ENCODE measurements at places on chromosomes 7 and 10.

- DNase-seq: no peak
These were observed 17.4 kb downstream of the SLC13A4 start for GRCh38 chr7:135710417-135711138.

GRCh38 chr10:74433993-74434392 is 283.0 kb downstream of the ADK start:
- no peak for DNase-seq

GRCh38 chr7:158950914-158951635 is 94.7 kb downstream of the DYNC2I1 start:
- DNase-seq: no peak

DNA sequence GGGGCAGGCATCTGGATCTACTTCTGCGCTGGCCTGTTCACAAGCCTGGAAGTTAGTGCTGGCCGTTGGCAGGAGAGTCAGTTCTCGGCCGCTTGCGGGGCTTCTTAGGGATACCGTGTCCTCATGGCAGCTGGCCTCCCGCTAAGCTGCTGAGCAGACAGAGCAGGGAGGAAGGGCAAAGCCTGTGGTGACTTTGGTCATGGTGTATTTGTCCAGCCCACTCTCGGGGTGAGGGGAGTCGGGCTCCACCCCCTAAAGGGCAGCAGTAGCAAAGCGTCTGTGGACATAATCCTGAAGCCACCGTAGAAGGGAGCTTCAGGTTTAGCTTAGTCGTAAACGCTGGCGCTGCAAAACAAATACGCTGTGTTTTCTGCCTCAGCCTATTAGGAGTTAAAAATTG is 12.2 kb downstream of the UBE3C start:
- DNase-seq: no peak
